ENCODE measurements at places on chromosomes 7 and 10. TPM values are rescaled to one million over a fixed set of nuclear protein-coding genes. Genes with fewer than 3 reads are reported as not detected.

TLL2 gene
- polyA plus RNA-seq: 0.01 TPM

GPR158 gene
- polyA plus RNA-seq: not detected

OPALIN gene
- not detected for polyA plus RNA-seq

GJD4 gene
- not detected for polyA plus RNA-seq

GRCh38 chr10:7374795-7375194 is 36.0 kb downstream of the SFMBT2 start:
- no peak overlapping the region for H3K27ac ChIP-seq
- no peaks in the 10 kb centered on the region for H3K4me1 ChIP-seq
- H3K36me3 ChIP-seq: no peaks in the 10 kb centered on the region
- H3K4me3 ChIP-seq: no peak overlapping the region
- no peak for DNase-seq

- no peak overlapping the region for H3K4me3 ChIP-seq
- no peaks in the 10 kb centered on the region for H3K27me3 ChIP-seq
- no peaks in the 10 kb centered on the region for H3K36me3 ChIP-seq
Measured at GRCh38 chr10:1454428-1454827, 282.9 kb downstream of the ADARB2 start.

- DNase-seq: no peak
- H3K27ac ChIP-seq: no peak overlapping the region
- H3K36me3 ChIP-seq: no peaks in the 10 kb centered on the region
- no peaks in the 10 kb centered on the region for H3K4me1 ChIP-seq
Measured at GRCh38 chr10:54469587-54470323, 331.3 kb downstream of the PCDH15 start.

- no peaks in the 10 kb centered on the region for H3K36me3 ChIP-seq
- peaks cover 44% of the 10 kb centered on the region for H3K4me1 ChIP-seq
- DNase-seq: peak; percentile 96
- peak overlapping the region; percentile 11 for H3K4me3 ChIP-seq
- peak overlapping the region; percentile 88 for H3K27ac ChIP-seq
- H3K27me3 ChIP-seq: no peaks in the 10 kb centered on the region
Measured at GRCh38 chr7:111931016-111931517, 275.1 kb downstream of the DOCK4 start.

GRCh38 chr10:49362596-49363260 is 33.2 kb downstream of the DRGX start:
- no peak overlapping the region for H3K27ac ChIP-seq
- no peaks in the 10 kb centered on the region for H3K27me3 ChIP-seq
- H3K4me1 ChIP-seq: peaks cover 43% of the 10 kb centered on the region
- H3K36me3 ChIP-seq: no peaks in the 10 kb centered on the region
- no peak overlapping the region for H3K4me3 ChIP-seq

DNA sequence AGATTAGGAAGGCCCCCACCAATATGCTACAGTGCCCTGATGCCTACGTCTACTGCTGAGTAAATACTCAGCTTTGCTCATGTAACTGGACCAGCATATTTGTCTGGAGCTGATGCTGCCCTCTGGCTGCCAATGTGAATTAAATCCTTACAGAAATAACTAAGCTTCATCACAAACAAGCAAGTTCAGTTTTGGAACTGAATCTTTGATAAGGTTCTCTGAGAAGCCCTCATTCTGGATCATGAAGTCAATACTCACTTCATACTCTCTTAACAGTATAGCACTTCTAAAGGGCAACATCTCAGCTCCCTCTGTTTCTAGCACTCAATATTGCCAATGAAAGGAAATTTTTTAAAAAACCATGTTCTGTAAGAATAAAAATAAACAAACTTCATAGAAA is 246.7 kb downstream of the ETV1 start:
- no peak overlapping the region for H3K4me3 ChIP-seq
- H3K27me3 ChIP-seq: no peaks in the 10 kb centered on the region
- no peaks in the 10 kb centered on the region for H3K4me1 ChIP-seq
- DNase-seq: no peak

DNA sequence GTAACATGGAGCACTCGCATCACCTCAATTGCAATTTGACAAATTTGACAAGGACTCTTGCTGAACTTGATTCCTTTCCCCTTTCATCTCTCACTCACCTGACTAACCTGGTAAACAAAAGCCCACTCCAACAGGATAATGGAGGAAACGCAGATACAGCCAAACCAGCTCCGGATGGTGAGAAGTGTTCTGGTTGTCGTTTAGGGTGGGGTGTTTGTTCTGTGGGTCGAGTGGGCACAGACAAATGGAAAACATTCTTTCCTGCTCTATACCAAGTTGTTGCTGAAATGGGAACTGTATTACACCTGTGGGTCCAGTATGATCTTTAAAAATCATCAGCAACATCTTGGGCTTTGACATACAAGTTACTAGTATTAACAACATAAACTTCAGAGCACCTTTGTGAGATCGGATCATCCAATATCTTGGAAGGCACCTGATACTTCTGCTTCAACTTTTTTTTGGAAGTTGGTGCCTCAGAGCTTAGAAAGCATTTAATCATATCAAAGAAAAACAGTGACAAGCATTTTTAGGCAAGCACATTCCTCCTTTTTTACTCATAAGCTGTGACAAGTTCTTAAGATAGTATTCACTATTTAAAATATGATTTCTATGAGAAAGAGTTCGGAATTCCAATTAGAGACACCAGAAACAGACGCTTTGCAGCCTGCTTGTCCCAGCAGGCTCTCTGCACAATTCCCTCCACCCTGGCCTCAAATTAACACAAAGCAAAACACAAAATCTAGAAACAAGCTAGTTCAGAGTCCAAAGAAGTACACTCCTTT is 58.1 kb downstream of the CCDC186 start:
- DNase-seq: no peak
- no peak overlapping the region for H3K4me3 ChIP-seq
- H3K36me3 ChIP-seq: no peaks in the 10 kb centered on the region
- no peaks in the 10 kb centered on the region for H3K4me1 ChIP-seq
- H3K27me3 ChIP-seq: no peaks in the 10 kb centered on the region

GRCh38 chr10:123926401-123927264 is 35.0 kb upstream of the CPXM2 start:
- no peak overlapping the region for H3K4me3 ChIP-seq
- H3K4me1 ChIP-seq: no peaks in the 10 kb centered on the region
- DNase-seq: no peak
- no peaks in the 10 kb centered on the region for H3K36me3 ChIP-seq

DNA sequence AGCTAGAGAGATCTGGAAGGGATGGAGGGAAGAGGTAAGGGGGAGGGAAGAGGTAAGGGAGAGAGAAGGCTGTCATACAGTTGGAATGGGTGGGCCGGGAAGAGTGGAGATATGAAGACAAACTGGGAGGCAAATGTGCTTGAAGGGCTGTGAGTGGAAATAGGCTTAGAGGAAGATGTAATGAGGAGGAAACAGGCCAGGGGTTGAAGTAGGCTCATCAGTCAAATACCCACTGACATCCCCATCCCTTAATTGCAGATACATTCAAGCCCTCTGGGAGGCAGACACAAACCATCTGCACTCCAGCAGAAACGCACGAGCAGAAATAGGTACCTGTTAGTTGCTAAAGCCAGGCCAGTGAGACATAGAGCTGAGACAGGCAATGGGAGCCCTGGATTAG is 2.1 kb downstream of the SYNPO2L start:
- no peak overlapping the region for H3K4me3 ChIP-seq
- no peaks in the 10 kb centered on the region for H3K36me3 ChIP-seq
- peaks cover 6% of the 10 kb centered on the region for H3K27me3 ChIP-seq
- peaks cover 15% of the 10 kb centered on the region for H3K4me1 ChIP-seq
- peak; percentile 61 for DNase-seq

DNA sequence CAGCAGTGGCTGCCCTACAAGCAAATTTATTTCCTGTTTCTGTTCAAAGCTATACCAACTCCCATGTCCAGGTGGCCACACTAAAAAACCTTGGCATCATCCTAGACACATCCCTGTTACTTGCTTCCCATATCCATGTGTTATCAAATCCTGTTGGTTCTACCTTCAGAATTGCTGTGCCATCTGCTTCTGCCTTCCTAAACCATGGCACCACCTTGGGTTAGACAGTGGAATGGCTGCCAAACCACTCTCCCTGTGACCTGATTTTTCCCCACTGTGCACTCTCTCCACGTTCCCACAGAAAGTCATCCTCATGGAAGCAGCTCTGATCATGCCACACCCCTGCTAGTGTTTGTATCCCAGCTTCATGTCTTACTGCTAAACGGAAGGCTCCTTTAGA is 697.6 kb upstream of the GALNT17 start:
- no peaks in the 10 kb centered on the region for H3K4me1 ChIP-seq
- H3K36me3 ChIP-seq: no peaks in the 10 kb centered on the region
- DNase-seq: no peak
- no peak overlapping the region for H3K27ac ChIP-seq
- H3K27me3 ChIP-seq: 0 out of 2 replicates have a peak, but pooled peaks cover 1% of the 10 kb centered on the region

- H3K27me3 ChIP-seq: no peaks in the 10 kb centered on the region
- DNase-seq: no peak
- H3K4me3 ChIP-seq: no peak overlapping the region
- H3K4me1 ChIP-seq: no peaks in the 10 kb centered on the region
- H3K36me3 ChIP-seq: no peaks in the 10 kb centered on the region
Measured at GRCh38 chr7:70997261-70997660, 134.7 kb upstream of the GALNT17 start.

- no peak overlapping the region for H3K4me3 ChIP-seq
- H3K27ac ChIP-seq: no peak overlapping the region
- H3K27me3 ChIP-seq: no peaks in the 10 kb centered on the region
- H3K4me1 ChIP-seq: no peaks in the 10 kb centered on the region
- DNase-seq: no peak
Measured at GRCh38 chr10:103609231-103610082, 116.0 kb downstream of the NEURL1 start.

DNA sequence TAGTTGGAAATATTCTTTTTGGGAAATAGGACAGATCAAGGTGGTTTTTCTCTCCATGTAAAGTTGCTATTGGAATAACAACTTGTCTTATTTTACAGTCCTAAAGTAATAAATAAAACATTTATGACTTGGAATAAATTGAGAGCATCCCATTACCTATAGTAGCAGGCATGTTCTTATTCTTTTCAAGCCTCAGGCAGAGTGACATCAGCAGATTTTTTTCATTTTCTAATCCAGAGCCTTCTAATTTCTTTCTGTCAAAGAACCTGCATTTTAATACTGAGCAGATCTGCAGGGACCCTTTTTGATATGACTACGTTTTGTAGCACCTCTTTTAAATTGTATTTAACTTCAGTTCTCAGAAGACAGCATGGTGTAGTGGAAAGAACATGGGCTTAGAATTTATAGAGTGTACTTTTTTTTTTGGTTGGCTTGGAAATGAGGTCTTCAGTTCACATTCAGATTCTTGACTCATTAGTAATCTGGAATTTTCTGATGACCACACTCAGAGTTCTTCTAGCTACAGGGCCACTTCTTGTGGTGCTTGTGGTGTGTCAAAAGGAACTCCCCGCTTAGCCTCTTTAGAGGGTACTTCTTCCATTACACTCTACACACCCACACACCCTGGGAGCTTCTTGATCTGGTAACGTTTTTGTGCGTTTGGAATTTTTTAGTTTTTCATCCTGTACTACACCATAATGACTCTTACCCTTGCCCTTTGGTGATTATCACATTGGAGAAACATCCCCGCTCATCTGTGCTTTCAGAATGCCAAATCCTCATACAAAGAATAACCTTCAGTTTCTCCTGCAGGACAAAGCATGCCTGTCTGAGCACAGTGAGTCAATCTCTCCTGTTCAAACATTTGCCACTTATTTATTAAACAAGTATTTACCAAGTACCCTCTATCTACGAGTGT is 34.6 kb downstream of the AGK start:
- H3K27ac ChIP-seq: peak overlapping the region; percentile 39
- no peak overlapping the region for H3K4me3 ChIP-seq
- DNase-seq: peak; percentile 85
- H3K4me1 ChIP-seq: peaks cover 22% of the 10 kb centered on the region
- H3K36me3 ChIP-seq: no peaks in the 10 kb centered on the region
- H3K27me3 ChIP-seq: no peaks in the 10 kb centered on the region

DNA sequence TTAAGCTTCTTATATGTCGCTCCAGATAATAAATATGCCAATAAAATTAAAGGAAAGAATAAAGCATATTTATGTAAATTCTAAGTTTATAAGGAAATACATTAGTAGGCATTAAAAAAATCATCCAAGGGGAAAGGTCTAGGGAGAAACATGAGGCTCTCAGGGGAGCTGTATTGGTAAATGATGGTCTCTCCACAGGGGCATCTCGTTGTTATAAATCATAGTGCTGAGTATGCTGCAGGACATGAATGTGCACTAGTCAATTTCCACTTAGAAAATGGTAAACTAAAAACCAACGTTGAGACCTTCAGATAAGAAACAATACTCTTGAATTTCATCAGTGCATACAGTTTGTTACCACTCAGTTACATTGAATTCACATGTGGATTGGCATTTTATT is 194.0 kb upstream of the AHR start:
- no peaks in the 10 kb centered on the region for H3K36me3 ChIP-seq
- no peaks in the 10 kb centered on the region for H3K27me3 ChIP-seq
- DNase-seq: no peak
- no peak overlapping the region for H3K27ac ChIP-seq
- H3K4me3 ChIP-seq: no peak overlapping the region
- H3K4me1 ChIP-seq: peaks cover 37% of the 10 kb centered on the region

DNA sequence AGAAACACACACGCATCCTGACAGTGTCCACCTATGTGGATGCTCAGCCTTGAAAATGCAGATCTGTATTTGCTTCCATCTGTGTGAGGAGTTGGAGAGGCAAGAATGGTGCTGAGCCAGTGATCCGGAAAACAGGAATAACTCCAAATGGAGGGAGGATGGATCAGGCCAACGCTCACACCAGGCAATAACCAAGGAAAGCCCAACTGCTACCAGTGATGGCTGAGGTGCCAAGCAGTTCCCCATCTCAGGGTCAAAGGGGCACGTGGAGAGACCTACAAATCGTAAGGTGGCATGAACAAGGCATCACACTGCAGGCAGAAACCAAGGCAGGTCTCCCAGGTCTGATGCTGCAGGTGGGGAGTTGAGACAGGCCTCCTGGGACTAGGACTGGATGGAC is 153.6 kb downstream of the ADAM12 start:
- H3K27ac ChIP-seq: no peak overlapping the region
- no peaks in the 10 kb centered on the region for H3K36me3 ChIP-seq

GRCh38 chr10:122221958-122222357 is 49.1 kb upstream of the BTBD16 start:
- H3K4me1 ChIP-seq: no peaks in the 10 kb centered on the region
- H3K4me3 ChIP-seq: no peak overlapping the region
- no peak for DNase-seq
- H3K27me3 ChIP-seq: no peaks in the 10 kb centered on the region

DNA sequence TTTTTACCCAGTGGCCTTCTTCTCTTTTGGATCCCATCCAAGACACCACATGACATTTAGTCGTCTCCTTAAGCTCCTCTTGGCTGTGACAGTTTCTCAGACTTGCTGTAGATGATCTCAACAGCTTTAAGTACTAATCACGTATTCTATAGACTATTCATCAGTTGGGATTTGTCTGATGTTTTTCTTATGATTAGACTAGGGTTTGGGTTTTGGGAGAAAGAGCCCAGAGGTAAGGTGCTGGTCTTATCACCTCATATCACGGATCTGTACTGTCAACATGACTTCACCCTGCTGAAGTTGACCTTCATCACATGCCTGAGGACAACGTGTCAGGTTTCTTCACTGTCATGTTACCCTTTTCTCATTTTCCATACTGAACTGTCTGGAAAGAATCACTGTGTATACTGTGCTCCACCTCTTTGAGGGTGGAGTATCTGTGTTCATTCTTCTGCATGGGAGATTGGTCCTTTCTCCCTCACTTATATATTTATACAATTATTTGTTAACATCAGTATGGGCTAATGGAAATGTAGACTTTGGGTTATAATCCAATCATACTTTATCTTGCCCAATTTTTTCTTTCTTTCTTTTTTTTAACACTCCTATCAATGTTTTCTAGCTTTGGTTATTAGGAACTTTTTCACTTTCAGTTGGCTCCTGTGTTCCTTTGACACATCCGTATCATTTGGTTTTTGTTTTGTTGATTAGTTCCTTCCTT is 6.4 kb upstream of the HKDC1 start:
- H3K4me3 ChIP-seq: no peak overlapping the region
- H3K36me3 ChIP-seq: peaks cover under 1% of the 10 kb centered on the region
- DNase-seq: peak; percentile 36
- H3K4me1 ChIP-seq: peaks cover 54% of the 10 kb centered on the region
- no peaks in the 10 kb centered on the region for H3K27me3 ChIP-seq
- no peak overlapping the region for H3K27ac ChIP-seq

Data from HepG2 (cell line).